ENCODE measurements at places on chromosomes 13 and 19.

DNA sequence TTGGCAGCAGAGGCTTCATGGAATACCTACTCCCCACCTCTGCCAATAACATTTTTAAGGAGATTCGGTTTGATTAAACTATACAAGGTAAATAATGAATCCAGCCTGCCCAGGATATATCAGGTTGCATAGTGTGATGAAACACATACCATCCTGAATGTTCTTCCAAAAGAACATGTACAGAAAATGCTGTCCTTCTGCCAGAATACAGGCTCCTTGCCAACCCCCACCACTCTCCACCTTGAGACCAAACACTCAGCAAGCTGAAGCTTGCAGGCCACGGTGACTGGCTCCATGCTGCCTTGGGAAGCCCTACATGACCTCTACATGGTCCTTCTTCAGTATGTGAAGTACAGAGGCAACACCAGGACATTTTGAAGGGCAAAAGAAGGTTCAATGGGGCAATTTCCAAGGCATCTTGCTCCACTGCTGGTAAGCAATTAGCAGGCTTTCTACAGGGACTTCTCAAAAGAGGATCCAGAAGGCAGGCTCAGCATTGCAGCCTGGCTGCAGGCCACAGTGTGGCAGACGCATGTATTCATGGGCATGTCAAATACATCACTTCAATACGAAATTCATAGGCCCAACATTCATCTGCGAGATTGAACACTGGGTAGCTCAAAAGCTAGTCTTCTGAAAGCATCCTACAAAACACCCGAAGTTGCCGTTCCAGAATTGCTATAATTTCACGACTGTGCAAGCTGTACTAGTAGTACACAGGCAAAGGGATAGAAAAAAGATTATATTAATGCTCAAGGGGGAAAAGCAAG is 62.4 kb upstream of the SERP2 start:
- no peak for DNase-seq

DNA sequence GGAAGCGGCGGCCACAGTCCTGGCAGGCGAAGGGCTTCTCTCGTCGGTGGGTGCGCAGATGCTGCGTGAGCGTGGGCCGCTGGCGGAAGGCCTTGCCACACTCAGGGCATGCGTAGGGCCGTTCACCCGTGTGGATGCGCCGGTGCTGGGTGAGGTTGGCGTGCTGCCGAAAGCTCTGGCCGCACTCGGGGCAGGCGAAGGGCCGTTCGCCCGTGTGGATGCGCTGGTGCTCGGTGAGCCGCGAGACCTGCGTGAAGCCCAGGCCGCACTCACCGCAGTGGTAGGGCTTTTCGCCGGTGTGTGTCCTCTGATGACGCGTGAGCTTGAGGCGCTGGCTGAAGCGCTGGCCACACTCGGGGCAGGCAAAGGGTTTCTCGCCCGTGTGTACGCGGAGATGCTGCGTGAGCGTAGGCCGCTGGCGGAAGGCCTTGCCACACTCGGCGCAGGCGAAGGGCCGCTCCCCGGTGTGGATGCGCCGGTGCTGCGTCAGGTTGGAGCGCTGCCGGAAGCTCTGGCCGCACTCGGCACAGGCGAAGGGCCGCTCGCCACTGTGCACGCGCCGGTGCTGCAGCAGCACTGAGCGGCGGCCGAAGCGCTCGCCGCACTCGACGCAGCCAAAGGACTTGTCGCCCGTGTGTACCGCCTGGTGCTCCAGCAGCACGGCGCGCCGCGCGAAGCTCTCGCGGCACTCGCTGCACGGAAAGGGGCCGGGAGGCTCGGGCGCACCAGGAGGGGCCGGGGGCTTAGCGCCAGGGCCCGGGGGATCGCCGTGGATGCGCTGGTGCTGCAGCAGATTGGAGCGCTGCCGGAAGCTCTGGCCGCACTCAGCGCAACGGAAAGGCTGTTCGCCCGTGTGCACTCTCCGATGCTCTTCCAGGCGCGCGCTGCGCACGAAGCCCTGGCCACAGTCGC is 4.0 kb upstream of the UBE2M start:
- peak; percentile 57 for DNase-seq

DNA sequence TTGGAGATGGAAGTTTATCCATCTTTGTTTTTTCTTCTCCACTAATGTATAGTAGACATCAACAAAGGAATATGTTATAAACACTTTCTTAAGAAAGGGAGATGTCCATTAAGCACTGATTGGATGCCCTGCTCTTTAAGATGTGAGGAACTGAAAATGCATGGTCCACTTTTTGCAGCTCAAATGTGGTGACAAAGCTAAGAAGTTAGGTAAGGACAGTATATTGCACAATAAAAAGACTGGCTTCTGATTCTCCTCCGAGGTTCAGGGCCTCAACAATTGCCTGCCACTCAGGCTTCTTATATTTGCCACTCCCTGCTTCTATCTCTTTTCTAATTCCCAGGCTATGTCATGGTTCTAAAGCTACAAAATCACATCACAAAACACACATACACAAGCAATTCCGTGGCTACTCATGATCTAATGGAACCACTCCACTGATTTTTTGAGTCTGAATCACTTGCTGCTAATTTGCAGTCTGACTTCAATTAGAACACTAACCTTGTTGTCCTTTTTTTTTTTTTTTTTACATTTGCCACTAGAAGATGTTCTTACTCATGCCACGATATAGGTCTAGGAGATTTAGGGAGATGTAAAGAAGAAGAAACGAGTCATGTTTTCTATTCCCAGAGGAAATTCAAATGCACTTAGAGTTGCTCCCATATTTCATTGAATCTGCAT is 29.6 kb upstream of the TNFSF11 start:
- DNase-seq: no peak

DNA sequence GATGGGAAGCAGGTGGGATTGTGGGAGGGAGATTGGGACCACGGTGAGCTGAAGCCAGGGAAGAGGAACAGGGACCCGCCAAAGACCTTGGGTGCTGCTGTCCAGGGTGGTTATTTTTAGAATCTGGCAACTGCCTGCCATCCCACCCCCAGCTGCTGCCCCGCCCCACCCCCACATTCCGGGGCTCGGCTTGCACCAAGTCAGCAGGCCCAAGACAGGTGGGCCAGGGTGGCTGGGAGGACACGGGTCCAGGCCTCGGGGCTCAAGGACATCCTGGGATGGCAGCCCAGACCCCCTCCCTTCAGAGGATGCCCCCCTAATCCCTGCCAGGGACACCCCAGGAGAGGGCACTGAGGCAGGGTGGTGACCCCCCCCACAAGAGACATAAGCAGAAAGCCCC is 827 bp downstream of the CKM start:
- DNase-seq: no peak

DNA sequence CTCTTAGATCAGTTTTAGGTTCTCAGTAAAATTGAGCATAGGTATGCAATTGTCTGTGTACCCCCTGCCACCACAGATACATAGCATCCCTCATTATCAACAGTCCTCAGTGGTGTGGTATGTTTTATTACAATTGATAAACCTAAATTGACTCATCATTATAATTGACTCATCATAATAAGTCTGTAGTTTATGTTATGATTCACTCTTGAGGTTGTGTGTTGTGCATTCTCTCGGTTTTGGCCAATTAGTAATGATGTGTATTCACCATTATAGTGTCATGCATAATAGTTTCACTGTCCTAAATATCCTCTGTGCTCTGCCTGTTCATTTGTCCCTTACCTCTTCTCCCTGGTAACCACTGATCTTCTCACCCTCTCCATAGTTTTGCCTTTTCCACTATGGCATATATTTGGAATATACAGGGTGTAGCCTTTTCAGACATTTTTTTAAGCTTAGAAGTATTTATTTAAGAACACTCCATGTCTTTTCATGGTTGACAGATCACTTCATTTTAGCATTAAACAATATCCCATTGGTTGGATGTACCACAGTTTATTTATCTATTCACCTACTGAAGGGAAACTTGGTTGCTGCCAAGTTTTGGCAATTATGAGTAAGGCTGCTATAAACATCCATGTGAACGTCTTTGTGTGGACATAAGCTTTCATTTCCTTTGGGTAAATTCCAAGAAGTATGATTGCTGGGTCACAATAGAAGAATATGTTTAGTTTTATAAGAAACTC is 1620.6 kb upstream of the MIR17HG start:
- no peak for DNase-seq

DNA sequence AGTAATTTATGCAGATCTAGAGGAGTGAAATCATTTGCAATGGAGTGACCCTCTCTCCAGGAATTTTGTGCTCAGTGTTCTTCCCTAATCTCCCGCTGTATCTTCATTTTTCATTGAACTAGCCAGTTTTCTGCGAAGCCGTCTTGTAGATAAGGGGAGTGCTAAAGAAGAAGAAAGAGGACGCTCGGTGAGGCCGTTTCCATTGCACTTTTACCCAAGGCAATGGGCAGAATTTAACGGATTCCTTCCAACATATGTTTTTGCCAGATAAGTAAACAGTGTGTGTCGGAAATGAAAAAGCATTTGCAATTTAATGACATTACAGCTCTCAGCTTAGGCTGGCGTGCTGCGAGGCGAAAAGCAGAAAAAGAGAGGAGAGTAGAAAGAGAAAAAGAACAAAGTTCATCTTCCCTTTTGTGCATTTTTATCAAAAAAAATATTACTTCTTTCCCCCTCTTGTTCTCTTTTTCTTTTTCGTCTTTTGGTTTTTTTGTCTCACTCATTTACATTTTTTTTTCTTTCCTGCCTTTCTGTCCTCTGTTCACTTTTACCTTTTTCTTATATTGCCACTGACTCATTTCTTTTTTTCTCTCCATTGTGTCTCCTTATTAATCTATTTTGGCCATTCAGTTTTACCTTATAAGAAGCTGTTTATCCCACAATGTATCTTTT is 49.9 kb downstream of the SOX21 start:
- no peak for DNase-seq

- DNase-seq: no peak
These were observed 13.3 kb downstream of the SLC7A1 start for GRCh38 chr13:29582171-29582570.

GRCh38 chr13:80955501-80955900 is 614.6 kb upstream of the SPRY2 start:
- DNase-seq: no peak

DNA sequence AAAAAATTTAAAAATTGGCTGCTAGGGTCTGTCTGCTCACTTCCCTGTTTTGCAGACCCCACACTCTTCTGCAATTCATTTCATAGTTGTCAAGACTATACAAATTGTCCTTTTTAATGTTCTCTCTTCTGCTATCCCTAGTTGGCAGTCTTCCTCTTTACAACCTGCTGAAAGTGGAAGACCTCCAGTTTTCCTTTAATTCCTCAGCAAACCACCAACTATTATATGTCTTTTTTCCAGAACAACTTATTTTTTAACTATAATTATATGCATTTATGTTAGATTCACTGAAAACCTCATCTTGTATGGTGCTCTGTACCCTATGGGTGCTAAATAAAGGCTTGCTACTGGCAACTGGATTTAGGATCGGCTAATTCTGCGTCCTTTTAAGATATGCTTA is 1.1 kb upstream of the PHF11 start:
- DNase-seq: no peak

- peak; percentile 21 for DNase-seq
These were observed 75.2 kb upstream of the MCF2L start for GRCh38 chr13:112893570-112894422.

- DNase-seq: no peak
These were observed 1582.8 kb downstream of the OLFM4 start for GRCh38 chr13:54611390-54611789.

GRCh38 chr13:81568824-81569223 is 1227.9 kb upstream of the SPRY2 start:
- DNase-seq: no peak

GRCh38 chr19:56142087-56142787 is 1.1 kb downstream of the ZNF444 start:
- DNase-seq: no peak

DNA sequence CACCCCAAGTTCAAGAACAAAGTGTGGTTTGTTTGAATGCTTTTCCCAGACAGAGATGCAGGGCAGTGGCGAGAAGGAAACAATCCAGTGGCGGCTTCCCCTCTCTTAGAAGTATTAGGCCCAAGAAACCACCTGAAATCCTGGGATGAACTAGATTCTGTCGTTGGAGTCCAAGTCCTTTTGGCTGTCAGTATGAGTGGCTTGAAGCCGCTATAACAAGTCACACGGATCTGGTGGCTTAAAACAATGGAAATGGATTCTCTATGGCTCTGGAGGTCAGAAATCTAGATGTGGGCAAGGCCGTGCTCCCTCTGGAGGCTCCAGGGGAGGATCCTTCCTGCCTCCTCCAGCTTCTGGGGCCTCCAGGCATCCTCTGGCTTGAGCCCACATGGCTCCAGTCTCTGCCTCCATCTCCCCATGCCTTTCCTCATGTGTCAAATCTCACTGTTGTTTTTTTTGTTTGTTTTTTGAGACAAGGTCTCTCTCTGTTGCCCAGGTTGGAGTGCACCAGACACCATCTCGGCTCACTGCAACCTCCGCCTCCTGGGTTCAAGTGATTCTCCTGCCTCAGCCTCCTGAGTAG is 97.7 kb downstream of the GNG7 start:
- no peak for DNase-seq

GRCh38 chr19:47272448-47273312 is 2.0 kb upstream of the INAFM1 start:
- DNase-seq: no peak

GRCh38 chr19:3319643-3320353 is 46.6 kb upstream of the NFIC start:
- DNase-seq: no peak

- no peak for DNase-seq
These were observed 163.7 kb downstream of the URI1 start for GRCh38 chr19:30105727-30106126.

DNA sequence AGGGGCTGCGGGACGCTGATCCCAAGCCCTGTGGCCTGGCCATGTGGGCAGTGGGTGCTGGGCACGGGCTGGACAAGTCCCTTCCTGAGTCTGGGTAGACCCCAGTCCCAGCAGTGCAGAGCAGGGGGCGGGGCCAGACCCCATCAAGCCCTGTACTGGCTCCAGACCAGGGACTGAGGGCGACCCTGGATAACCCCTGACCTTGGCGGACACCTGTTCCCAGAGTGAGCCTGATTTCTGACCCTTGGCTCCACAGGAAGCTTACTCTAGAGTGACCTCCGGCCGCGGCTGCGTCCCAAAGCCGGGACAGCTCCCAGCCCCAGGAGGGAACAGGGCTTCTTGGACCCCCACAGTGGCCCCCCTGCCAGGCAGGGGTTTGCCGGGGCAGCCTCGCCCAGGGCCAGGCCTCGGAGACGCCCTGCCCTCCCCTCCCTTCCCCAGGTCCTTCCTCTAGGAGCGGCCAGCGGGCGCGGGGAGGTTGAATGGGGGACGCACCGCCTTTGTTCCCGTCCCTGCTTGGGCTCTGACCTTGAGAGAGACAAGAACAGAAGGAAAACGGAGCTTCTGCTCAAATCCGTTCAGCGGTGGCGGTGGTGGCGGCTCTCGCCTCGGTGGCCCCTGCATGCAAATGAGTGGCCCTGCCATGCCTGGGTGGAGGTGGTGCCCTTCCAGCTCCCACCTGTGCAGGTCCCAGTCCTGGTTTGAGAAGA is 2.3 kb upstream of the EFNA2 start:
- no peak for DNase-seq
